ENCODE measurements at places on chromosomes 16 and 17. TPM values are rescaled to one million over a fixed set of nuclear protein-coding genes. Genes with fewer than 3 reads are reported as not detected.

- no peak for DNase-seq
These were observed 21.2 kb downstream of the ADAD2 start for GRCh38 chr16:84212154-84212553.

DNA sequence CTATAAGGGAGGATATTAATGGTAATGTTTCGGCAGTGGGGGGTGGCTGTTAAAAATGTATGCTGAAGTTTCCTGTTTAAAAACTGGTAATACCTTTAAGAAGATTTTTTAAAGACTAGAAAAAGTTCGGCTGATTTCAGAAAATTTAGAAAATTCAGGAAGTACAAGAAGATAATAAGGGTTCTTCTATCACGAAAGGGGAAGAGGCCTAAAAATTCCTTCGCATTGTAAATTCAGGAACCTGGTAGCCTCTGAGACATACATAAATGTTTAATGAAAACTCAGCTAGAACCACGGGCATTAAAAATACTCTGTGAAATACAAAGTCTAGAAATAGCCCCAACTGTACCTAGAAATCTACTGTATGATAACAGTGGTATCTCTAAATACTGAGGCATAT lies 181.2 kb downstream of the PARN start:
- DNase-seq, result no peak

GRCh38 chr17:58710948-58711552 lies 18.6 kb downstream of the RAD51C start:
- DNase-seq, result no peak

DNA sequence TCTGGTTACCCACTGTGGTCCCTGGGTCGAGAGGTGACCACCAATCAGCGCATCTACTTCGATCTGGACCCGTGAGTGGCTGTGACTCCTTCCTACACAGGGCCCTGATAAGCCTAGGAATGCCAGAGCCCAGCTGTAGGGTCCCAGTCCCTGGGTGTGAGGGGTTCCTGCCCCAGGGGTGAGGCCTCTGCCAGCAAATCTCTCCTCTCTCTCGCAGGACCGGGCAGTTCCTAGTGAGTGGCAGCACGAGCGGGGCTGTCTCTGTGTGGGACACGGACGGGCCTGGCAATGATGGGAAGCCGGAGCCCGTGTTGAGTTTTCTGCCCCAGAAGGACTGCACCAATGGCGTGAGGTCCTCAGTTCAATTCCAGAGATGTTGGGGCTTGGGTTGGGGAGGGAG lies 2.2 kb upstream of the EFNB3 start:
- no peak for DNase-seq

PYY gene
- 0.18 TPM for polyA plus RNA-seq

GRCh38 chr17:29569245-29569950 lies 897 bp downstream of the TP53I13 start:
- DNase-seq, result no peak
